ENCODE measurements at places on chromosomes 2 and 18.

DNA sequence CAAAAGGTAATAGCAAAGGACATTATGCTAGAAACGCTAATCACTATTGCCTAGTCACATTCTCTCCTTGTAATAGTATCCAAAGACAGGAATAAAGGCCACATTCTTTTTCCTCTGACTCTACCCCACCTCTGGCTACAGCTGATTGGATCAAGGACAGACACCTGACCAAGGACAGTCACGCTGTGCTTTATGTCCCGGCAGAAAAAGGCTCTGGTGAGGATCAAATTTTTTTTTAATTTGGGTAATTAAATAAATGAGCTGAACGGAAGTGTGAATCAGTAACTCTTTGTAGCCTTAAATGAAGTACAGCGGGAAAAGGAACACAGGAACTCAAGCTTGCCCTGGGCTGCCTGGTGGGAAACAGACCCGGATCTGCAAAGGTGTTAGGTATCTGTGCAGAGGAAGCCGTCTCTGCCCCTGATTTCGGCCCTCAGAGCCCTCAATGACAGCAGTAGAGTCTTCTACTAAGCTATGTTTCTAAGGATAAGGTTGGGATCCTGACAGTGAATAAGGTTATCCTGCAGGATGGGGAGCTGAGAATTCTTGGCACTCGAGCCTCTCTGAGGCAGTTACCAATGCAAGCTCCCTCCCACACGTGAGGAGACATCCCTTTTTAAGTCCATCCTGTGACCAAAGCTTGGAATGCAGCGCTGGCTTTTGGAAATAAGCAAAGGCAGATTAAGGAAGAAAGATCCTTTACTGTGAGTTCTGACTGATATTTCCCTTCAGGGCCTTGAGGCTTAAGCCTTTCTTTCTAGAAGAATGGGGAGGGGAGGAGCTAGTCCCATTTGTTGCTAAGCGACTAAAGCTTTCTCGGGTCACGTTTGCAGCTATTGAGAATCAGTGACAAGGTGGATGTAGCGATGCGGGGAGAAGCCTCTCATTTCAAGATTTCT, 37.8 kb upstream of the IKZF2 start:
- DNase-seq = no peak

GRCh38 chr2:45707661-45708060, 56.2 kb downstream of the PRKCE start:
- DNase-seq = no peak

- DNase-seq = no peak
These were observed 234.0 kb upstream of the ITGA4 start for GRCh38 chr2:181223234-181223633.

- DNase-seq = no peak
These were observed 2040.1 kb upstream of the LRRTM1 start for GRCh38 chr2:82344670-82345069.

DNA sequence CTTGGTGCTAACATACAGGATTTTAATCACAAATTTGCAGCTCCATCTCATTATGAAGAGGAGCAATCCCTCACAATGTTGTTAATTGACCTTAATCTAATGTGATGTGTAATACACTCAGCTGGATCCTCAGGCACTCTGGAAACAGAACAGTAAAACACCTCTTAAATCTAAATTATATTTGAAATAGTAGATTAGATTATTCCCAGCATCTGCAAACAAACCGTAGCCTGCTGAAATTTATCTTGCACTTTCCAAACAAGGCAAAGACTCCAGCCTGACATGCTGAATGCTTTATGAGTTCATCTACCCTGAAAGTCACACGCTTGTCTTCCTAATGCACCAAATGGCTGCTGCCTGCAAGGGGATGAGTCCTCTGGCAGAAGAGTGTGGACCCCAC, 402.3 kb upstream of the GYPC start:
- DNase-seq = no peak

GRCh38 chr2:70385966-70386595, 84.2 kb upstream of the FAM136A start:
- DNase-seq = no peak

DNA sequence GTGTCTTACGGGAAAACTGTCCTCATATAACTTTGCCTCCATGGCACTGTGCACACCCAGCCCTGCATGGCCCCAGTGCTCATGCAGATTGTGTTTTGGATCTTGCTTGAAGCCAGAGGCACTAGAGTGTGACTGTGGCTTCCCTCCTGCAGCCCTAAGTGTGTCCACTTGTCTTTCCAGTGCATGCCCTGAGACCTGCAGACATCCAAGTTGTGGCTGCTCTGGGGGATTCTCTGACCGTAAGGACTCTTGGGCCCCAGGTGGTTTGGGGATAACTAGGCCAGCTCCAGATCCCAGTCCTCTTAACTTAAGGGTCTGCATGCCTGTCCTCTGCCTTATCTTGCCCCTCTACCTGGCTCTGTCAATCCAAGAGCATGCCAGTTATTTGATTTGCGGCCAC, 96.6 kb downstream of the PLB1 start:
- no peak for DNase-seq

- no peak for DNase-seq
These were observed 97.1 kb downstream of the EPB41L5 start for GRCh38 chr2:120110062-120110362.

GRCh38 chr2:58137221-58137620, 90.6 kb downstream of the VRK2 start:
- DNase-seq = no peak
